Ovary (tissue), 10 donors: ENCODE measurements at places on chromosomes 4 and X. TPM values are rescaled to one million over a fixed set of nuclear protein-coding genes. Genes with fewer than 3 reads are reported as not detected.

GRCh38 chr4:153170407-153170806, 33.8 kb upstream of the TRIM2 start:
- no peak for DNase-seq

DNA sequence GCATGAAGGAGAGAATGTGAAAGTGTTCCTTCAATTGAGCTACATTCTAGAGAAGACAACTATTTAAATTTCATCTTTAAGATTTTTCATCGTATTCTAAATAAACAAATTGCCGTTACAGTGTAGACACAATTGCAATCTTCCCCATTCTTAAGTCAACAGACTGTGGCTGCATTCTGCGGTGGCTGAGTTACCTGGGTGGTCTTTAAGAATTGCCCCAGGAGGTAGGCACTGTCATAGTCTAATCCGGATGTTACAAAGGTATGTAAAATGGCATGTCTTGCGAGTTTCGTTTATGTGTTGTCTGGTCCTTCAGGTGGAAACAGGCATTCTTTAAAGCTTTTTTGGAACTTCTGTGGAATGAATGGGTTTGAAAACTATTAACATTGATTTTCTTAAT, 586.1 kb upstream of the PITX2 start:
- no peak for DNase-seq

SLC10A6 gene
- polyA plus RNA-seq: 0.72 TPM

SPRY1 gene
- 31.4 TPM for polyA plus RNA-seq

DNA sequence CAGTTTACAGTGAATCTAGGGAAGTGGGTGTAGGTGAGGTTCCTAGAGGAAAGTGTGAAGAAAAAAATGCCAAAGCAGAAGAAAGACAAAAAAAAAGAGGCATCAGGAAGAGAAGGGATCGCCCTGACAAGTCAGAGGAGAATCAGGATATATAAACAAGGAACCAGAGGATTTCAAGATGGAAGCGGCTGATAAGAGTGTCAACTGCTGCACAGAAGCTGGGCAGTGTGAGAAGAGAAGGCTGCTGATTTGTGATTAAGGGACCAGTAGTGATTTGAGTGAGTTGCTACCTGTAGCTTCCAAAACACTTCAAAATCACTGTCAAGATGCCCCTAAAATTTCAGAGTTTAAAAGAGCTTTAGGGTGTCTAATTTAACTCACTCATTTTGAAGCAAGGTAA, 258.2 kb downstream of the PPP3CA start:
- DNase-seq: no peak

DNA sequence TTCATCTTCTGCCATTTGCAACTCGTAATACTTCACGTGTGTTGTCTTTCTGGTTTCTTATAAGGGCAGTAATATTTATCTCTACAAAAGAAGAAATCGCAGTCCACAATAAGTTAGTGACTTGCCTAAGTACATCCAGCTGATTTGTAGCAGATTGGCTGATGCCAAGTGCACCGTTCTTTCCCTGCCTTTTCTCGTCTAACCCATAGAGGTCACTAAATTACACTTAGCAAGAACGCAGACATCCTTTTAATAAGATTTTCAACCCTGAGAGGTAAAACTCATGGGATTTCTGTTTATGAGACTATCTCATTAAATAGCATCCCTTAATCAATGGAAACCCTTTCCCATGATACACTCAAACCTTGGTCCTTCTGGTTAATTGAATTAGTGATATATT, 408.6 kb upstream of the ACTRT1 start:
- DNase-seq: no peak
